ENCODE measurements at places on chromosomes 13 and 19.

GRCh38 chr13:66369666-66370065 lies 860.5 kb downstream of the PCDH9 start:
- DNase-seq: no peak

DNA sequence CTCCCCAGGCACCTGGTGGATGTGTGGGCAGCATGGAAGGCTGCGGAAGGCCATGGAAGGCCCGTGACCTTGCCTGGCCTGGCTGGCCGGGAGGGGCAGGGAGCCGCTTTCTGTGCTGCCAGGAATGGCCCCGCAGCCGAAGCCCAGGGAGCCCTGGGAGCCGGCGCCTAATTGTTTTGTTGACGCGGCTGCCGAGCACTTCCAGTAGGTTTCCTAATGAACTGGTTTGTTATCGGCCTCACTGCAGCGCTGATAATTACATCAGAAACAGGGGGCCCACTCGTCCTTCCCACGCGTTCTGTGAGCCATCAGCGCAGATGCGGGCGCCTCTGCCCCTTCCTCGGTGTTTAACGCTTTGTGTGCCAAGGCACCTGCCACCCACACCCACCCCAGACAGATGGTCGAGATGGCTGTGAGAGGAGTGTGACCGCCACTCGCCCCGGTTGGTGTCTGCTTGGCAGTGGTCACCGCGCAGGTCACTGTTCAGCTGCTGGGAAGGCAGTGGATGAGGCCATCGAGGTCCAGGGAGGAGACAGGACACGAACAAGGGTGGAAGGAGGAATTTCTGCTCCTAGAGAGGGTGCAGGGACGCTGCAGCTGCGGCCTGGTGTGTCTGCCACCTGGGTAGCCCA lies 124.5 kb downstream of the KDM4B start:
- no peak for DNase-seq

DNA sequence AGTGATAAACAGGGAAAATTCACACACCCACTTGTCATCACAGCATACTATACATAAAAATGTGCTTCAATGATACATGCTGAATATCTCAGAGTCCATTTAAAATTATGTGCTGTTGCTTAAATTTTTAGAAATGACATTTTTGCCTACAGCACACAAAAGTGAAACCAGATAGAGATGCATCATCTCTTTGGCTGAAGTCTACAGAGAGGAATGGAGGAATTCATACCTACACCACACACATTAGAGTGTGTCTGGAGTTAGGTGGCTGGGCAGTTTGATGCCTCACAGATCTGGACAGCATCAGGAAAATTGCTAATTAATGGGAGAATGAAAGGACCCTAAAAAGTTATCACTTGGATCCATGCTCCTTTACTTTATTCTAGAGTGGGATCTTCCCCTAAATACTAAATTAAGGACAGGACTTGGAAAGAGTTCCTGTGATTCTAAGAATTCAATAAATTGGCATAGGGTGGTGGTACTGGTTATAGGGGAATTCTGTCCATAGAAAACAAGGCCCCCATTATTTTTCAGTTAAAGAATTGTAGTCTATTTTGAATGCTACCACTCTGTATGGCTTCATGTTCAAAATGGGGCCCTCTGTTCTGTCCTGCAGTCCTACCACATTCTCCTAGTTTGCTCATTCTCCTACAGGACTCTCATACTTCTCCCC lies 41.3 kb downstream of the RCBTB2 start:
- DNase-seq: no peak

DNA sequence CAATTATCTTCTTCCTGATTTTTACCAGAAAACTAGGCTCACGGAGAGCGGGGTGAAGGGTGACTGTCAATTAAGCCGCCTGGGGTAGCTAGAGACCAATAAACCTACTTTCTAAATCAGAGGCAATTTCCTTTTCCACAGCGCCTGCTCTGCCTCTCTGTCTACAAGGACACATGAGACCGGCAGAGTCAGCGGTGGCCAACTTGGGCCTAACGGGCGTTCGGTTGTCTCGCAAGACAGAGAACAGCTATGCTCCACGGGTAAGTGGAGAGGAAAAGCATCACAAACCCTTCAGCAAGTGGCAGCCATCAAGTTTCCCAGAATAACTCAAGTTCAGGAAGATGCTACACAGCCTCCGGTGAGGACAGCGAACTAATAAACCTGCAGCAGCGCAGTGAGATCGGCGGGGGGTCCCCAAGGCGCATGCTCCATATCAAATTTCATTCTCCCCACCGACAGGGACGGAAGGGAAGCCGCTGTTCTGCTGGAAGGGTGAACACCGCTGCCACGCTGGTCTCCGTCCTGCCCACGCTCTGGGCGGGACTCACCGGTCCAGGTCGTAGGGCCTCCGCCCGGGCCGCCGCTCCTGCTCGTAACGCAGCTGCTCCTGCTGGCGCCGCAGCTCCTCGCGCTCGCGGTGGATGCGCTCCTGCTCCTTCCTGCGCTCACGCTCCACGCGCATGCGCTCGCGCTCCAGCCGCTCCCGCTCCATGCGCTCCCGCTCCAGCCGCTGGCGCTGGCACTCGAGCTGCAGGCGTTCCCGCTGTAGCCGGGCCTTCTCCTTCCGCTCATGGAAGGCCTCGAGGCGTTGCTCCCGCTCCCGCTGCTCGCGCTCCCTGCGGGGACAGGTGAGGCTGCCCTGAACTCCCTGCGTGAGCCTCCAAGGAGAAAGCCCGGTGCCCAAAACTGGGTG lies 25.8 kb upstream of the TINCR start:
- DNase-seq: no peak

DNA sequence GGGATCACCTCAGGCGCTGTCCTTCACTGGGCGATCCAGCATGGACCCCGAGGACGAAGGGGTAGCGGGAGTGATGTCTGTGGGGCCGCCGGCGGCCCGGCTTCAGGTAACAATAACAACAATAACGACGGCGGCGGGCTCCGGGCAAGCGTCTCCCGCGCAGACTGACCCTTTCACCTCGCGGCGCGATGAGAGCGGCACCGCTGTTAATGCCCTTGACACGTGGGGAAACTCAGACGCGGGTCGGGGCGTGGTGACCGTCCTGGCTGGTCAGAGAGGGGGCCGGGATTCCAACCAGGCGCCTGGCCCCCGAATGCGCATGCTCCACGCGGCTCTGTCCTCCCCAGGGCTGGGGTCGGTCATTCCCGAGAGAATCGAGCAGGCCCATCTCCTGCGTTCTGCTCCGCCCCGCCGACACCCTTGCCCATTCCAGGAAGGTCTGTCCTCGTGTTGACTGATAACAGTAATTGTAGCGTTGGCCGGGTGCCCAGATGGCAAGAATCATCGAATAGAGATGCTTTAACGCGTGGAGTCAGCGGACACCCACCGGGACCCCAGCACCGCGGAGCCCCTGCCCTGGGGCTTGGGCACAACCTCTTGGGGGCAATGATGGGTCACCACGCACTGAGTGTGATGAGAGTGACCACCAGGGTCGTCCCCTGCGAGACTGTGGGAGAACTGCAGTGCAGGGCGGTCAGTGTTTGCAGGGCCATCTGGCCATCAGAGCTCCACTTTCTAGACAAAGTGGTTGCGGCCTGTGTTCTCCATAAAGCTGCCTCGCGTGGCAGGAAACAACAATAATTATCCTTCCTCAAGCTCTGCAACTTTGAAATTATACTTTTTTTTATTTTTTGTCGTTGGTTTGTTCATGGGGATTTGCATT lies 528 bp downstream of the ZNF8 start:
- peak; percentile 44 for DNase-seq

DNA sequence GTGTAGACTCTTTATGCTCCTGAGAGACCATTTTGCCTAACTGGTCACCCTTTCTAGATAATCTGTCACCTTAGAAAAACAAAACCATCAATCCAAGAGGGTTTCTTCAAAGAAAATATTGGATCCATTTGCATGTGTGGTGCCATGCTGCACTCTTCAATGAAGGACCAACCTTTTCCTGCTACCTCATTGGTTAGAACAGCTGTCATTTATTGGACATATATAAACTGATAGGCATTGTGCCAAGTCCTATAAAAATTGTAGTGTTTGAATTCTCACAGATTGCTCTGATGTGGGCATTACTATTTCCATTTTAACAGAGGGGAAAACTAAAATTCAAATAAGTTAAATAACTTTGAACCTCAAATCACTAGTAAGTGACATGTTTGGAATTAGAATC lies 333.2 kb downstream of the MYO16 start:
- DNase-seq: no peak

GRCh38 chr13:23969647-23970046 lies 72.3 kb upstream of the C1QTNF9B start:
- DNase-seq: peak; percentile 79

GRCh38 chr13:88586263-88586662 lies 915.1 kb downstream of the SLITRK5 start:
- DNase-seq: no peak

- no peak for DNase-seq
Observed at GRCh38 chr13:114071410-114071809, 61.0 kb downstream of the RASA3 start.

DNA sequence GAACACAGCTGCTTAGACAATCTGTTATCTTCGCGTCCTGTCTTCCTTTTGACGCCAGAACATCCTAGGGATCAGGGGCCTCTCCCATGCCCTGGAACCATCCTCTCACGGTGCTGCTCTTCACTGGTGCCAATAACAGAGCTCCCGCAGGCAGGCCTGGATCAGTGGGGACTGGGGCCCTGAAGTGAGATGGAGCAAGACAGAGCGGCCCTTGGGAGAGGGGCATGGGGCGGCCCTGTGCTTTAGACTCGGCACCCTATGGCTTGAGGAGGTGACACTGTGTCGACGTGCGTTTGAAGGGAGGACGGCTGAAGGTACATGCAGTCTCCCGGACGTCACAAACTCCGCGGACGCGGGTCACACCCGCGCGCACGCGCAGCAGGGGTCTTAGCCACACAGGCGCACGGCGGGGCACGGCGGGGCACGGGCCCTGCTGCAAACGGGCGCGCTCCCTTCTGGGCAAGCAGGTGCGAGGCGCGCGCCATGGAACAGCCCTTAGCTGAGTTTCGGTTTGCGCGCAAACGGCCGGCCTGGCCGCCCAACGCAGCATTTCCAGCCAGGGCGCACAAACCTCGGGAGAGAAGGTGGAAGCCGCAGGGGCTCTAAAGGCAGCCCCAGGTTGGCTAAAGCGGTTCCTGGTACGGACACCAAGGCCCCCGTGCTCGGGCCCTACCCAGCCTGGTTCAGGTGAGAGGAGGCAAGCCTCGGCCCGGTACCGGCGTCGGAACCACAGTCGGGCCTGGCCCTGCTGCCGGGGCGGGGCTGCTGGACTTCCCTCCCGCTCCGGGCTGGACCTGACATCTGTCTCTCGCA lies 16.5 kb upstream of the RNF17 start:
- peak; percentile 51 for DNase-seq

GRCh38 chr13:98878486-98879126 lies 99.3 kb downstream of the DOCK9 start:
- no peak for DNase-seq

- no peak for DNase-seq
Observed at GRCh38 chr13:46810440-46810839, 13.5 kb upstream of the ESD start.

All from NCI-H1930 (cell line).